ENCODE measurements at places on chromosomes 11 and 22. TPM values are rescaled to one million over a fixed set of nuclear protein-coding genes. Genes with fewer than 3 reads are reported as not detected.

DDI1 gene
- total RNA-seq: not detected

PNPLA2 gene
- total RNA-seq: 26.3 TPM

TRPM5 gene
- not detected for total RNA-seq

GNAZ gene
- total RNA-seq: 22.8 TPM

TNNI2 gene
- total RNA-seq: not detected

CCDC87 gene
- total RNA-seq: 0.14 TPM

DCDC1 gene
- total RNA-seq: 0.33 TPM

ABTB2 gene
- total RNA-seq: 2.5 TPM

P2RY2 gene
- total RNA-seq: not detected

PRRG4 gene
- 2.1 TPM for total RNA-seq

SMTNL1 gene
- not detected for total RNA-seq

FAM118A gene
- 12.8 TPM for total RNA-seq

FAM83F gene
- 0.16 TPM for total RNA-seq

DNA sequence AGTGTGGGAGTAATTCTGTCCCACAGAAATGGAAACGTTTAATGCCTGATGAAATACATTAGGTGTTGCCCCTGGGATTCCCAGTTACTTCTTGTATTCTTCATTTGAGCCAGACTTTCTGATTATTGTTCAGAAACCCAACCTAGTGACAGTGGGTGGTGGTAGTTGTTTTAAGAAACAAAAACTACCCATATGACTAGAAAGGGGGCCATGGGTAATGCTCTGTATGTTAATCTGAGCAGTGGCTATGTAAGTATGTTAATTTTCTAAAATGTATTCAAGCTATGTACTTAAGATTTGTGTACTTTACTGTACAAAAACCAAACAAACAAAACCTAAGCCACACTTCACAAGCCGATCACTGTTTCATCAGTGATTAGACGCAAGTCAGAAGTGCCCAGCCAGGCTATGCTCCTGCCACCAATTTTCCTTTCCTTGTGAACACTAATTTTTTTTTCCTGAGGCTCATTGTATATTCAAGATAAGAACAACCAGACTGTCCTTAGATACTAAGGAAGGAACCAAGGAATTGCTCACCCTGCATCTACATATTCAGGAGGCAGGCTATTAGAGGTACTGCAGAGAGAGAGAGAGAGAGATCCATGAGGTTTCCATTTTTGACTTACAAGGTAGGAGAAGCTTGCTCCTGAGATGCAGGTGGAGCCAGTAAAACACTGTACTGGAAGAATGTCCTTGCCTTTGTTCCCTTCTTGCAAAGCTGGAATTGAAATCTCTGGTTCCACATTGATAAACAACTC, 122.7 kb downstream of the DBX1 start:
- no peak for DNase-seq

- no peak for DNase-seq
These were observed 147.6 kb downstream of the ME3 start for GRCh38 chr11:86524620-86525352.

GRCh38 chr11:47418454-47419259, 7.6 kb downstream of the PSMC3 start:
- DNase-seq: no peak

- no peak for DNase-seq
These were observed 238.8 kb downstream of the TTC28 start for GRCh38 chr22:28440592-28441390.

DNA sequence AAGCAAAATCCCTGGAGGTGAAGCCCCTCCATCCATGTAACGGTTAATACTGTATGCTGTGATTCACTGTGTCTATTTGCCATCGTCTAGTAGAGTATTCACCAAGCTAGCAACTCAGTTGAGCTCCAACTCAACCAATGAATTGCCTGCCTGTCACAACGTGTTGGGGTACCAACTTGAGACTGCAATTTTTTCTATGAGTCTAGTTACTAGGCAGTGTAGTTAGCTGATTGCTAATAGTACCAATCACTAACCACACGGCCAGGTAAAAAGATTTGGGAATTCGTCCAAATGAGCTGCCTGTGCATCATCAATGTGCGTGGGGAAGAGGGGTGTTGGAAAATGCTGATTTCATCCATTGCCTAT, 1.0 kb upstream of the BTG4 start:
- DNase-seq: no peak

DNA sequence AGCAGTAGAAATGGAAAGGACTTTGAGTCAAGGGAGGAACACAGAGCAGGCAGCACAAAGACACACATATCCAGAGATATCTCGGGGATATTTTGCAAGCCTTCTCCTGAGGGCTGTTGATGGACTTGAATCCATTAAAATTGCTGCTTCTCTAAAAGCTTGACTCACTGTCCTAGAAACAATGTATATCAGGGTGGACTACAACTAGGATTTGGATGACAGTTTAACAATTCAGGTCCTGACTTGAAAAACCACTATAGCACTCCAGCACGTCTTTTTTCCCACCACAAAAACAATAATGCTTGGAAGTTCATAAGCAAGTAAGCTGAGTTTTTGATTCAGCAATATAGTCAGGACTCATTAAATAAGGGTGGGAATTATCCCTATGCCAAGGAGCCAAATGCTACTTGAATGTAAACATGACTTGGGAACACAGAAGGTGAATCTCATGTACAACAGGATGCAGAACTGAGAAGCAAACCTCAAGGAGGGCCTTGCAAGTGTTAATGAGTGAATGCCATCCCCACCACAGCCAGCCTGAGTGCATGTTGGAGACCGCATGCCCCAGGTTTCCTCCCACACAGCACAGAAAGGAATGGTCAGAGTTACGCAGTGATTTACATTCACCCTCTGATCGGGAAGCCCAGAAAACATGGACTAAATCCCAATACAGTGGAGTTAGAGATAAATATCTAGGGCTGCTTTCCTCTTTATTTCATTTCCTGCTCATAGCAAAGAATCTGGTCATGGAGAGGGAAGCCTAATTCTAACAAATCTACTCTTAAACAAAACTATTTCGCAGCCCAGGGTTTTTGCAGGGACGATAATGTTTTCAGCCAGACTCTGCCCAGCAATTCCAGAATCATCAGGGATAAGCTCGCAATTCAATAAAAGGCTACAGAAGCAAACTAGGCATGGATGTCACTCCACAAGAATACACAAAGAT, 98.4 kb upstream of the OR9G4 start:
- no peak for DNase-seq

DNA sequence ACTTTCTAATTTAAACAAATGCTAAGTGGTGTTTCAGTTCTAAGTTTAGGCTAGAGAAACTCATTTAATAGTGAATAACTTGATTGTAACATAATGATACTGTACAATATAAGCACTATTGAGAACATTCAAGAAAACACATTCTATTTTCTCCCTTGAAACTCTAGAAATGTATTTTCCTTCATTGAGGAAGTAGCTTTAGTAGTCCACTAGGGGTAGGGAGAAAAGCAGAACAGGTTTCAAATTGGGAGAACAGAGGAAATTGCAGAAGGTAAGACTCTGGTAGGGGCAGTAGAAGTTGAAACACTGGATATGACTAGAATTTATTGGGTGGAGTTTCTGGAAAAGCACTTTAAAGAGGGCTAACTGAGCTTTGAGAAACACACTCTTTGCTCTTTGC, 31.6 kb upstream of the MPPED2 start:
- DNase-seq: no peak

DNA sequence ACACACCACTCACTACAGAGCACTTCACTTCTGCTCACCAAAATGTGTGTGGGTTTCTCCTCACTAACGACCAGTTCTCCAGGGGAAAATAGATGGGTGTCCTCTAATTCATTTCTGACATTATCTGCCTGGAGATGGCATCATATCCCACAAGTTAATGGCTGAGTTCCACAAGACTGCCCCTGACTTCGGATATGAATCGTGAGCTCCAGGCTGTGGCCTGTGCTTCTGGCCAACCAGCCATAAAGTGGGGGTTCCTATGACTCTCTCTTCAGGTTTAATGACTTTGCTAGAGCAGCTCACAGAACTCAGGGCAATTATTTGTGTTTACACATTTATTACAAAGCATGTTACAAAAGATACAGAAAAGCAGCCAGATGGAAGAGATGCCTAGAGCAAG, 113.0 kb upstream of the SYT13 start:
- no peak for DNase-seq

- peak; percentile 94 for DNase-seq
These were observed 57.6 kb downstream of the FBXO7 start for GRCh38 chr22:32531931-32532819.

GRCh38 chr22:19995611-19996339, 20.8 kb downstream of the ARVCF start:
- DNase-seq: no peak

DNA sequence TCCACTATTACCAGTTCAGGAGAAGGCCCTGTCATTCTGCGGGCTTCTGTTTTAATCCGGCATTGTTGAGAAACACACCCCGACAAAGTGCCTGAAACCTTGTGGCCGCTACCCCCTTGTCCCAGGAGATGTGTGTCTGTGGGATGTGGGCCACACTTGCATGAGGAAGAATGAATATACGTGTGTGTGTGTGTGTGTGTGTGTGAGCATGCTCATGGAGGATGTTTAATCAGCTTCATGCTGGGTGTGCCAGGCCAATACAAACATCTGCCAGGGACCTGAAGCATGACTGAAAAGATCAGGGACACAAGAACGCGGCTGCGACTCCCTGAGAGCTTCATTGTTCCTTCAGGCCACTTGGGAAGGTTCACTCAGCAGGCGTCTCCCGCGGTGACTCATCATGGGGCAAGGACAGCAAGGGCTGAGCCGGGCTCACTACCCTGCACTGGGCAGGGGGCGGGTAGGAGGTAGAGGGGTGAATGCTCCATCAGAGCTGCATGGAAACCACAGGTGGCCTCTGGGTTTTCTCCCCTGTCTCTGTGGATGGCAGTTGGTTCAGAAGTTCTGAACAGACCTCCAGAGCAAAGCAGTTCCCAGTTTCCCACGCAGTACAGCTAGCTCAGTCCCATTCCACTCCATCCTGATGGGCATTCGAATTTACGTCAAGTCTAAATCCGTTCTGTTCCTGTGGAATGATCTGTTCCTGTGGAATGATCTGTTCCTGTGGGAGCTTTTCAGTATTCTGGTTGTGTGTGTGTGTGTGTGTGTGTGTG, 7.0 kb upstream of the MALAT1 start:
- peak; percentile 94 for DNase-seq

DNA sequence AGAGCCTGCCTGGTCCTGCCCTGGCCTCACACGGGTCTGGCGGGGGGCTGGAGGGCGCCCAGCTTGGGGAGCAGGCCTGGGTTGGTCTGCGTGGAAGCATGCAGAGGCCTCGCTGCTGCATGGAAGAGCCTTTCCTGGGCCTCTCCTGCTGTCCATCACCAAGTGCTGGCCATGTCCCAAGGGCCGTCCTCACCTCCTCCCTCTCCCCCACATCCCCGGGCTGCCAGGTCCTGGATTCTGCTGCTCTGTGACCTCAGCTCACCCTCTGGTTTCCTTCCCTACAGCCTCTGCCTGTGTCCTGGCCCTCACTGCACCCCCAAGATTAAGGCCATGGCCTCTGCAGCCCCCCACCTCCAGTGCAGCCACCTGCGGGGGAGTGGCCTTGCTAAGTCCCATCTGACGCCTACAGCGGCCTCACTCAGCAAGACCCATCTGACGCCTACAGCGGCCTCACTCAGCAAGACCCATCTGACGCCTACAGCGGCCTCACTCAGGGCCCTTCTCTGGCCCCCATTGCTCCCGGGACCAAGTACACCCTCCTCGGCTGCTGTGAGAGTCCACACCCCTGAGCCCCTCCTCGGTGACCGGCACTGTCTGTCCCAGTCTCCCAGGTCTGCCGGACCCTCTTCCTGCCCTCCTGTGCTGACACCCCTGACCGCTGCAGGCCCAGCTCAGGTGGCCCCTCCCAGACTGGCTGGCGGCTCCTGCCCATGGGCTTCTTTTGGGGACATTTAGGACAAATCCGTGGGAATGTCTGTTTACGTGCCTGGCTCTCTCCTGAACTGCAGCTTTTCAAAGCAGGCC, 119.5 kb upstream of the B3GAT1 start:
- DNase-seq: peak; percentile 50

GRCh38 chr11:35090125-35090524, 48.8 kb upstream of the CD44 start:
- no peak for DNase-seq

- no peak for DNase-seq
These were observed 278.4 kb upstream of the PDGFD start for GRCh38 chr11:104442321-104442720.

- DNase-seq: peak; percentile 87
These were observed 41.1 kb downstream of the LIF start for GRCh38 chr22:30205281-30206115.

GRCh38 chr22:39468487-39469325, 11.9 kb downstream of the MGAT3 start:
- DNase-seq: no peak

DNA sequence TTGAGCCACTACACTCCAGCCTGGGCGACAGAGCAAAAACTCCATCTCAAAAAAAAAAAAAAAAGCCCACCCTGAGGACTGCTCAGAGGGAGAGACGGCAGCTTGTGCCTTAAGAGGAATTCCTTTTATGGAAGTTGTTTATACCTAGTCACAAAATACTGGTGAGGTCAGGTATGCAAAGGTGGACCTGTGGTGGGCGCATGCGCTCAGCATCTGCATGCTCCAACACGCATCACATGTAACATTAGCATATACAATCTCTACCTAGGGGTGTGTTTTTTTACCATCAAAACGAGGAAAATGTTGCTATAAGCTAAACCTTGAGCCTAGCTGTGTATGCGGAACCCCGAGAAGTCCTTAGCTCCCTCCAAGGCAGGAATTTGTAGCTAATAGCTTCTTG, 6.8 kb upstream of the SART1 start:
- DNase-seq: no peak

DNA sequence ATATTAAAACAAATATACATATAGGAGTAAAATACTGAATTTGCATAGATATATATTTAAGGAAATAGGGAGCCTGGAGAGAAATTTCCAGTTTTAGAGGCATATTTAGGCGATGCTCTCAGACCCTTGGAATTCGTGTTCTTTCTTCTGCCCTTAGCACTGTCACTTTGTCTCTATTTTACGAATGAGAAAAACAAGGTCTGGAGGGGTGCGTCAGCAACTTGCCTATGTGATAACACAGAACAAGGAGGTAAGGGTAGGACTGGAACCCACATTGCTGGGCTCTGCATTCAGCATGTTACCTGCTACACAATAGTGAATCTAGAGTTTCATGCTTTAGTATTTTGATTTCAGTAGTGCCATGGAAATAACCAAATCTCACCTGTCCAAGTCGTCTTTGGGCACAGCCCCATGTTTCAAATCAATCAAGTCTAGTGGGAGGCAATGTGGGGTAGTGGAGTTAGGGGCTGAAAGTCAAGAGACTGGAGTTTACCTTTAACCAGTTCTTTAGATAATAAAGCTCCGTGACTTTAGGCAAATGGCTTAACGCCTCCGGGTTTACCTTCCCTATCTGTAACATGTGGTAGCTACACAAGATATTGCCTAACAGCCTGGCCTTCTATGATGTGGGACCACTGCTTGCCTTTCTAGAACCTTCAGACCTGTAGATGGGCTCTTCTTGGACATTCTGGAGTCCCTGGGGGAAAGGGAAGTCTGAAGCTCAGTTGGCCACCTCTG, 44.8 kb upstream of the AMPD3 start:
- DNase-seq: no peak

GRCh38 chr11:60951606-60951903, 421 bp downstream of the SLC15A3 start:
- DNase-seq: no peak

Measured in sigmoid colon (tissue), 7 donors.